Activated naive CD8-positive, alpha-beta T cell treated with anti-CD3 and anti-CD28 coated beads for 36 hours (primary cell): ENCODE measurements at places on chromosomes 4 and X.

GRCh38 chr4:88616275-88617150, 24.2 kb downstream of the HERC3 start:
- DNase-seq = no peak

DNA sequence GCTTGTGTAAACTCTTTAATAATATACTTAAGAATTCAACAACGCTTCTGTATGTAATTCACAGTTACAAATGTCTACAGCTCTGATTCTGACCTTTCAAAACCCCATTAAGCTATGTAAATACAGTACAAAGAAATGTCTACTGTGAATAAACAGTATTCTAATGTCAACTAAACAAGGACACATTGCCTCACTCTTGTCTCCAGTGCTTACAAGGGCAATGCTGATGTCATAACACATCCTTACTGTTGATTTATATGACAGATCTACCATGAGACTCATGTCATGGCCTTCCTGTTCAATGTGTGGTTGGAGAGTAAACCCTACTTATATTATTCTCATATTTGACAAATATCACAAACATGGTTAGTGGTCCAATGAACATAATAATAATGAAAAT, 256.1 kb upstream of the ADGRL3 start:
- DNase-seq = no peak

GRCh38 chr4:106628586-106629267, 260.1 kb upstream of the GIMD1 start:
- DNase-seq = no peak

DNA sequence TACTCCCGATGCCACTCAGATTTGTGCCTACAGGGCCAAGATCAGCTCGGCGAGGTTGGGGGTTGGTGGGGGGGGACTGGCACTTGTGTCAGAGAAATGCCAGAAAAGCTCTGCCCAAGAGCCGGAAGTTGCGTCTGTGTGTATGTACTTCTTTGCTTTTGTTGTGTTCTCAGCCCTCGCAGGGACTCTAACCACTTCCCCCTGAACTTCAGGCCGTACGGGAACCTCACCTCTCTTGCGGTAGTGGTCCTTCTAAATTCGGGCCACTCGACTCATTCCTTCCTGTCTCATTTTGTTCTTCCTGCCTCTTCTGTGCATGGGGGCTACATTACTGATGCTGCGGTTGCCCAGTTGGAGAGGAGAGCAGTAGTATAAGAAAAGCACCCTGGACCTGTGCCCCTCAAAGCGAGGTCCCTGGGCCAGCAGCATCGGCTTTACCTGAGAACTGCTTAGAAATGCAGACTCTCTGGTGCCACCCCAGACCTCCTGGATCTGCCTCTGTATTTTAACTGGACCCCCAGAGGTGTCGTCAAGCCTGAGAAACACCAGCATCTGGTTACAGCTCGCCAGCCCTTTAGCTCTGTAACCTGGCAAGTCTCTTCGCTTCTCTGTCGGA, 146.3 kb upstream of the RPS6KA3 start:
- peak; percentile 34 for DNase-seq

GRCh38 chr4:181966104-181966551, 277.1 kb upstream of the TENM3 start:
- no peak for DNase-seq
